IPS DF 19.7 (cell line): ENCODE measurements at places on chromosomes 11 and 22.

DNA sequence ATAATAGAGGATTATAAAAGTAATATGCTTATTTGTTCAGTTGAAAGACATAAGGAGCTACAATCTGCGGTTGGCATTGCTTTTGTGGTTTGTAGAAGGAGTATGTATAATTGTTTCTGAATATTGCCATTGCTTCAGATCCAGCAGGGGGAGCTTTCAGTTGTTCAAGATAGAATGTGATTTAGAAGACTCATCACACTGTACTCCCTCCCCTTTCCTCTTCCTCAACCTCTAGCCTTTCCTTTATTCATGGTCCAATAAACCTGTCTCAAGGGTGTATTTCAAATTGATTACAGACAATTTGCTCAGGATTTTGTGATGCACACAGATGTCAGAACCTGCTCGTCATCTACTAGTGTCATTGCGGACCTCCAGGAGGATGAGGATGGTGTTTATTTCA is 9.8 kb downstream of the PRMT3 start:
- DNase-seq: no peak

DNA sequence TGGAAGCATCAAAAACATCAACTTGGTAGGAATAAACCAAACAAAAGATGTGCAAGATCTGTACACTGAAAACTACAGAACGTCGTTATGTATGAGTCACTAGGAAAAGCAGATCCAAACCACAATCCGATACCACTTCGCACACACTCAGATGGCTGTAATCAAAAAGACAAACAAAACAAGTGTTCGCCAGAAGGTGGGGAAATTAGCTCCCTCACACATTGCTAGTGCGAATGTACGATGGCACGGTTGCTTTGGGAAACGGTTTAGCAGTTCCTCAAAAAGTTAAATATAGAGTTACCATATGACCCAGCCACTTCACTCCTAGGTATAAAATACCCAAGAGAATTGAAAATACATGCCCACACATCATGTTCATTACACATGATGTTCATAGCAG is 14.8 kb upstream of the CARD10 start:
- DNase-seq: no peak

- DNase-seq: no peak
Measured at GRCh38 chr22:20442485-20443284, 5.1 kb upstream of the SCARF2 start.

DNA sequence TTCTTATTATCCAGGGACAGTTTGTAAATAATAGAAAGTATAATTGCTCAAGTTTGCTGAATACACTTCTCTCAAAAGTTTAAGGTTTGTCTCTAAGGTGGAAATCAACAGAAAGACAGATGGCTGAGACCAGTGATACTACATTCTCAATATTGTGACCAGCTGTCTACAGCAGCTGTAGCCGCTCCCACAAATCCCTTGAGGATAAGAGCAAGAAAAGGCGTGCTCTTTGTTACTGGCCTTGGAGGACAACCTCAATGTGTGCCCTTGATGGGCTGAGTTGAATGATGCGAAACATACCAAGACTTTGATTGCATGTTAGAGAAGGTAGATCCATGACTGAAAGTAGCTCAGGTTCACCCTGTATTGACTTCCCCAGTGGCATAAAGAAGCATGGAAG is 6.1 kb downstream of the OR6M1 start:
- DNase-seq: no peak

DNA sequence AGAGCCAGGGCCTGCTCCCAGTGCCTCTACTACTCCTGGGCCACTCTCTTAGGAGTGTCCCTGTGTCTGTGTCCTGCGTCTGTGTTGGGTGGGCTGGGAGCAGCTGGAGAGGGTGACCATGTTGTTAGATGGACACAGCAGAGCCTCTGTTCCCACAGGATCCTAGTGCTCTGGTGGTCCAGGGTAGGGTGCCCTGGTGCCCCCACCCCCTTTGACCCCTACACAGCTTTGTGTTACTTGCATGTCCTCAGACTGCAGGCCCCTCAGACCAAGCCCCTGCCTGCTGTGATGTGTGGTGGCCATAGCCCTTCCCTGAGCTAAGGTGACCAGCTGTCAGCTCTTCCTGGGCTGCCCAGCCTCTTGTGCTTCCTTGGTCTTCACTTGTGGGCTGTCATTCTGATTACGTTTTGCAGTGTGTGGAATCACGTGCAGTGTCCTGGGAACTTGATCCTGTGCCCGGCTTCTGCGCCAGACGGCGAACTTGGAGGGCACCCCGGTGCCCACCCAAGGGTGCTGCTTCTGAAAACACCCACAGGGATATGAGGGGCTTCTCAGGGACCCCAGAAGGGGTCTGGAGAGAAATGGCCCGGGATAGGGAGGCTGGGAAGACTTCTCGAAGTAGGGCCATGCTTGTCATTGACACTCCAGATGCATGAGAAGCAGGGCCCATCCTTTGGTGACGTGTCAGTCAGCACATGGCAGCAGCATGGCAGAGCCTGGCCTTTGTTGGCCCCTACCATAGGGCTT is 1.5 kb downstream of the TANGO2 start:
- no peak for DNase-seq

- no peak for DNase-seq
Measured at GRCh38 chr11:114386545-114386944, 13.8 kb downstream of the C11orf71 start.

DNA sequence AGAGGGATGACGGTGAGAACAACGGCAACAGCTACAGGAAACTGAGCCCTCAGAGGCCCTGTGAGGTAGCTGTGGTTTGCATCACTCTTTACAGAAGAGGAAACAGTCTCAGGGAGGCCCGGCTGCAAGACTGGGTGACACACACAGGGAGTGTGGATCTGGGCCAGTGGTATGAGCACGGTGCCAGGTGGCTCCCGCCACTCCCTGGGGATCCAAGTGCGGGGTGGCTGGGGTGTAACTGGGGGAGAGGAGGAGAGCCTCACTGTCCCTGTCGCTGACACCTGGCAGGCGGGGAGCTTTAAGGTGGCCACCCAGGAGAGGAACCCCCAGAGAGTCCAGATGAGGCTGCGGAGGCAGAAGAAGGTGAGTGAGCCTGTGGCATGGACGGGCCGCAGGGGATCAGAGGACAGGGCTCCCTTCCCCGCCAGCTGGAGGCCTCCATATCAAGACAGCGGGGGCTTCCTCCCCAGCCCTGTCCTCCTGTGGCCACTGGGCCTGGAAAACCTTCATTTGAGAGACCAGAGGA is 5.6 kb downstream of the RGL4 start:
- DNase-seq: no peak

DNA sequence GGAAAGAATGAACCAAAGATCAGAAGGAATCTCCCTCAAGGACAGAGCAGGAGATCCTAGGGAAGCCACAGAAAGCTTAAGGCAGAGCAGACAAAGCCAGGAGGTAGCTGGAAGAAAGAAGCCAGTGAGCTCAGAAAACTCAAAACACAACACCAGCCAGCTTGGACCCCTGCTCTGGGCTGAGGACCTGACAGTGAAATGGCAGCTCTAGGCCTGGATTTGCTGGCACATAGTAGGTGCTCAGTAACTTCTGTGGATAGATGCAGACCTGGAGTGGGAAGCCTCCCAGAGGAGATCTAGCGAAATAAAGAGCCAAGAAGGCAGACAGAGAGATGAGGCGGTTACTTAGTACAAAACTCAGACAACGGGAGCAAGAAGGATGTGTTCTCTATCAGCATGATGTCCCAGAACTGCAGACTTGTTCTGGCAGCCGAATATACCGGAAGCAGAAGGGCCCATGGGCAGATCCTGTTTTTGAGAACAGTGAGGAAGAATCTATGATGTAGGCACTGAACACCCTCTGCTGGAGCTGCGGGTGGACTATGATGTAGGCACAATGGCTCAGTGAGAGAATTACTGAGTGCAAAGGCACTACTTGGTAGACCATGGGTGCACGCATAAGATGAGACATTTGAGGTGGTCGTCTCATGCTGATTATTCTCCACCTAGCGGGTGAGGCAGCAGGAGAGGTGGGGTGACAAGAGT is 4.8 kb downstream of the ROBO4 start:
- DNase-seq: no peak

GRCh38 chr11:132846075-132846474 is 686.2 kb downstream of the OPCML start:
- DNase-seq: no peak

DNA sequence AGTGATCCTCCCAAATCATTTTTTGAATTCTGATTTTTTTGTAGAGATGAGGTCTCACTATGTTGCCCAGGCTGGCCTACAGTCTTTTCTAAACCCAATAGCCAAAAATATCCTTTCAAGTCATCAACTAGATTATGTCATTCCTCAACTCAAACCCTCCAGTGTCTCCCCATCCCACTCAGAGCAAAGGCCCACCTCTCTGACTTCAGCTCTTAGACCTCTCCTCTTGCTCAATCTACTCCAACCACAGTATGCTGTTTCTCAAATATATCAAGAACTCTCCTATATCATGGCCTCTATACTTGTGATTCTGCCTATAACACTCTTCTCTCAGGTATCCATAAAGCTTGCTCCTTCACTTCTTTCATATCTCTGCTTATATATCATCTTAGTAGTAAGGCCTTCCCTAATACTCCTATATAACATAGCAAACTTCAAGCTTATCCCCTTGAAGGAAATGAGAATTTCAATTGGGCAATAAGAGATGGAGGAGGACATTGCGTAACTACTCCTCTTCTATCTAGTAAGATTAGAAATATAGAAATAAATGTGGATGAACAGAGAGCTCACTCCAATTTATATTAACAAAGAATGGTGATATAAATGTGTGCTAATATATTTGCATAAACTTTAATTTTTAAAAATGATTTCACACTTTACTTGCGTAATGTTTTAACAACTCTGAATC is 24.5 kb downstream of the DLG2 start:
- DNase-seq: no peak

- DNase-seq: no peak
Measured at GRCh38 chr11:82384308-82384707, 349.4 kb downstream of the FAM181B start.

GRCh38 chr11:80733790-80734189 is 1293.0 kb upstream of the TENM4 start:
- no peak for DNase-seq

GRCh38 chr11:94129512-94130297 is 1.1 kb downstream of the PANX1 start:
- DNase-seq: no peak

- DNase-seq: no peak
Measured at GRCh38 chr11:93484716-93485115, 58.5 kb downstream of the SMCO4 start.

- no peak for DNase-seq
Measured at GRCh38 chr11:134949121-134950090, 537.4 kb upstream of the B3GAT1 start.

DNA sequence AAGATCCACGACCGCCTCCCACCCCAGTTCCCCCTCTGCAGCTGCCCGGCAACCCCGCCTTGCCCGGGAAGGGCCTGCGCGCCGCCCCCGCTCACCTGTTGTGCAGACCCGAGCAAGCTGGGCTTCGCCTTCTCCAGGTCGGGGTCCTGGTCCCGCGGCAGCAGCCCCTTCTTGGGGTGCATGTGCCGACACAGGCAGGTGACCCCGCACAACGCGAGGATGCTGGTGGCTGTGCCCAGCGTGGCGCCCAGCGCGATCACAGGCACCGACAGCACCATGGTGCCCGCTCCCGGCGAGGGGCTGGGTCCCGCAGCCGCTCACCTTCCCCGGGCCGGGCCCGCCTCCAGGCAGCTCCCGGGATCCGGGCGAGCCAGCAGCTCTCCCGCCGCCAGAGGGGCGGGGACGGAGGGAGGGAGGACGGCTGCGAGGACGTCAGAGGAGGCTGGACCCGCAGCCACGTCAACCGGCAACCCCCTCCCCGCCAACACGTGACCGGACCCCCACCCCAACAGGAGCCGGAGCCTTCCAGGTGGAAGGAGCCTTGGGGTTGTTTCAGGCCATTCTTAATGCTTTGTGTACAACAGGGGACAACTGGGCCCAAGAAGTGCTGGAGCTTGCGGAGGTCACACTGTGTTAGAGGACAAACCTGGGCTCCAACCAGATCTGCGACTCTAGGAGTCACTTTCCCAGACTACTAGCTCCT is at the start of gene SYT13:
SYT13 (minus strand) TSS at position 412 of the 703 bp plus-strand sequence; CDS start at position 278, 134 bp downstream.
- peak; percentile 28 for DNase-seq

- DNase-seq: no peak
Measured at GRCh38 chr11:114284021-114284420, 12.2 kb upstream of the NNMT start.

DNA sequence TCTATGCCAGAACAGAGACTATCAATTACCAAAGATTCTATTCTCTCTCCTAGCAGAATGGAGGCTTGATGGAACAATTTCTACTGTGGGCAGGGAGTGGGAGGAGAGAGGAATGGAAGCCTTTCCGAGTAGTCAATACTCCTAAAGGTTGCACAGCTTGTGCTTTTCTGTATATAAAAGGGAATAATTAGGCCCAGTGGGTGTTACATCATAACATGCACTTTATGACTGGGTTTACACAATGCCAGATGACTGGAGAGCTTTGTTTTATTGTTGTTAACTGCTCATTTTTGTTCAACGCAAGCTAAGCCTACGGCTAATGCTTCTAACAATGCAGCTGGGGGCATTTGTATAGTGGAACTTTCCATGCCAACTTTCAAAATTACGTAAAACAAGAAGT is 2237.9 kb upstream of the RAG2 start:
- no peak for DNase-seq

DNA sequence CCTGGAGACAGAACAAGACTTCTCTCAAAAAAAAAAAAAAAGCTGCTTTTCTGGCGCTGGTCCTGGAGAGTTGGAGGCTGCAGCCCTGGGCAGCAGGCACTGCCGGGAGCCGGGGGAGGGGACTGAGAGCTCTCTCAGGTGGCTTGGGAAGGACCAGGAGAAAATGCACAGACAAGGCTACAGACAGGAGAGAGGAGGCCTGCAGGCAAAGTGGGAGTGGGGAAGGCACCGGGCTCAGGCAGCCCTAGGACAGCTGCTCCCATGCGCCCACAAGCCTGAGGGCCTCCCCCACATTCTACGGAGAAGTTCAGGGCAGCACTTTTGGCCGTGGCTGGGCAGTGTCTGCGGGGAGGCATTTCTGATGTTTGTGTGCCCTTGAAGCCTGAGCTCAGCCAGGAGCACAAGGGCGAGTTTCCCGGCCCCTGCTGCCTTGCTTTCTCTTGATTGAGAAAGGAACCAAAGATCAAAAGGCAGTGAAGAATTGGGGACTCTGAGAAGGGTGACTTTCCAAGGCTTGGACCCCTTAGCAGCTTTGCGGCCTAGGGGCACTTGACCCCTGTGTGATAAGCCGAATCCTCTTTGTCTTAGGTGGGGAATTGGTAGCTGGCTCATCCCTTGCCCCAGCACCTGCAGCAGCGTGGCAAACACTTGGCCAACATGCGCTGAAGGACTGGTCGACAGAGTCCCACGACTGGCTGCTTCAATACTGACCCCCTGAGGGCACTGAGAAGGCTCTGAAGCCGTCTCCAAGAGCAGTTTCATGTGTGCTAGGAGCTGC is 35.3 kb downstream of the PPM1F start:
- DNase-seq: no peak

GRCh38 chr22:25669253-25670069 is 72.5 kb upstream of the MYO18B start:
- DNase-seq: no peak

DNA sequence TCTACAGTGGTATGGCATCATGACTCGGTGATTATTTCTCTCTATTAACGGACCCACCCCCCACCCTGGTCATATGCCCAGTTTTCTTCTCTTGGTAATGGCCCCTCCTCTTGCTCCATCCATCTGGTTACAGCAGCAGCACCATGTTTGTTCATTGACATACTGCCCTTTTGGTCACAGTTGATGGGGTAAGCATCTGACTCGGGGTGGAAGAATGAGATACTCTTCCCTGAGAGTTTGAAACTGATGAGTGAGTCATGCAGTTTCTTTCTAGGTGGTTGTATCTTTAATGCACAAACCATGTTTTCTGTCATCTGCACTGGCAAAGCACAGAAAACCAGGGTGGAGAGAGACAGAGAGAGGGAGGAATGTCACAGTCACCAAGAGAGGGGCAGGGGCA is 126.0 kb downstream of the SYN3 start:
- no peak for DNase-seq

- DNase-seq: no peak
Measured at GRCh38 chr11:117313091-117313490, 3.0 kb downstream of the BACE1 start.
